ENCODE measurements at places on chromosomes 5 and 9.
A peak's percentile ranks its signal among the peaks of the same experiment; 100 is the strongest.

- no peak for DNase-seq
Observed at GRCh38 chr9:1709347-1709746, 305.8 kb upstream of the SMARCA2 start.

GRCh38 chr5:129670957-129671500 is 76.9 kb upstream of the MINAR2 start:
- DNase-seq: no peak

DNA sequence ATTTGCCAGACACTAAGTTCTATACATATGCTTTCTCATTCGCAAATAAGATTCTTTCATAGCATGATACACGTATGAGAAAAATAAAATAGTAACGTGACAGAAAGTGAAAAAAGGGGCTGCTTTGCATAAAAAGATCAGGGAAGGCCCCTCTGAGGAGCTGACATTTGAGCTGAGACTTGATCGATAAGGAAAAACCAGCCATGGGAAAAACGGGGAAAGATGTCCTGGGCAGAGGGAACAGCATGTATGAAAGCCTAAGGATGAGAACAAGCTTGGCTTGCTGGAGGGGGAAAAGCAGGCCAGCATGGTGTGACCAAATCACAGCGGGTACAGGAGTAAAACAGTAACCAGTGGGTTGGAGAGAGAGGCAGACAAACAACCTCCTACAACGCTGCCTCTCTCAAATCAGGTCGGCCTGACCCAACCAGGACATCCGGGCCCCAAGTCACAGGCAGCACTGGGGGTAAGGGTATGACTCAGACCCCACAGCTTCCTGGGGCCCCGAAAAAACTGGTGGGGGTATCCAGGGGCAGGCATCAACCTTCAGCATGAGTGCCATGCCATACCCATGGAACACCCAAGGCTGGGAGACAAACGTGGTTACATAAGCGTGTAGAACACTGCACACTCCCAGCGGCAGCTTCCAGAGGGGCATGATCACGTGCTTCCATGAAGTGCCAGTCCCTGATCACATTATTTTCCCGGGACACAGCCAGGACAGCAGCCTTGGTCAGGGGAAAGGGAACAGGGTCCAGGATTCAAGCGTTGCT is 2.2 kb downstream of the TNIP1 start:
- DNase-seq: peak; percentile 64

DNA sequence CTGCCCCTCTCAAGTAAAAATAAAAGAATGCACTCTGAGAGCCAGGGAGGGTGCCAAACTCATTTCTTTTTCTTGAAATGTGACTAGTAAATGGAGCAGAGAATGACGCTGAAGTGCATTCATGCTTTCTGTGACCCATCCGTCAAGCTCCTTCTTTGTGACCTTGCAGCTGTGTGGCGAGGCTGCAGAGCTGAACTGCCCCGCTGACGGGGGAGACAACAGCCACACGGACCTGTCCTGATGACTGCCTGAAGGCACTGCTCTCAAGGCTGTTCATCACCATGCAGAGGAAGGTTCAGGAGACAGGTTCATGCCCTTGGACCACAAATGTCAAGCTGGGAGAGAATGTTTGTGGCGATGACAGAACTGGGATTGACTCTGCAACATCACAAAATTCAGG is 21.0 kb upstream of the RASGEF1C start:
- DNase-seq: no peak

DNA sequence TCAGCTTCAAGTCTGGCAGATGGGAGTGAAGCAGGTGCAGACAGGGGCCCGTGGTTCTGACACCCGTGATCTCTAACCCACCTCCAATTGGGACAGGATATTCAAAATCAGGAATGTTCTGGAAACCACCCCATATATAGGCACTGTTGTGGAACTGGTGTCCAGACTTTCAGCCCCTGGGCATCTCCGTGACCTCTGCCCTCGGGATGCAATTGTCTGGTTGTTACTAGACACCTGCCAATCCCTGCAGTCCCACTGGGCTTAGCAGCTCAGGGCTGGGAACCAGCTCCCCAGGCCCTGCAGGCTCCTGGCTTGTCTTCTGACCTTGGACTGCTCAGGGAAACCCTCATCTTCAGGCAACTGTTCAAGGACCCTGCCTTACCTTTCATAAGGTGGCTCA is 38.8 kb downstream of the NTNG2 start:
- DNase-seq: no peak

DNA sequence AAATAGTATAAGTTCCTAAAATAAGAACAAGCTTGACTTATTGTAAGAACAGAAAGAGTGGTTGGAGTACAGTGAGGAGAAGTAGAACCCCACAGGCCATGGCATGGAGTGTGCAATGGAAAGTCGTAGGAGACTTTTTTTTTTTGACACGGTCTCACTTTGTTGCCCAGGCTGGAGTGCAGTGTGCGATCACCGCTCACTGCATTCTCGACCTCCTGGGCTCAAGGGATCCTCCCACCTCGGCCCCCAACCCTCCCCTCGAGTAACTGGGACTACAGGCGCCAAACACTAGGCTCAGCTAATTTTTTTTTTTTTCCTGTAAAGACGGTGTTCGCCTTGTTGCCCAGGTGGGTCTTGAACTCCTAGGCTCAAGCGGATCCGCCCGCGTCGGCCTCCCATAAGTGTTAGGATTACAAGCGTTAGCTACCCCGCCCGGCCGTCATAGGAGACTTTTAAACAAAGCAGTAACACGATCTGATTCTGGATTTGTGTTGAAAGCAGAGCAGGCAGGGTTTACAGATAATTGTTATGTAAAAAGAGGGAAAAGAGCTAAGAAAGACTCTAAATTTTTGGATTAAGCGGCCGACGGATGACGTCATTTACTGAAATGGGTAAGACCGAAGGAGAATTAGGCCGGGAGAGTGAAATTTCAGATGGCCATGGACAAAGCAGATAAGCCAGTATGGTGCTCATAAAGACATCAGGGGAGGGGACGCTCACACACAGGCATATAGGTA is 752 bp downstream of the TSTD2 start:
- no peak for DNase-seq

GRCh38 chr5:53381-54174 is 38.4 kb upstream of the PLEKHG4B start:
- no peak for DNase-seq

DNA sequence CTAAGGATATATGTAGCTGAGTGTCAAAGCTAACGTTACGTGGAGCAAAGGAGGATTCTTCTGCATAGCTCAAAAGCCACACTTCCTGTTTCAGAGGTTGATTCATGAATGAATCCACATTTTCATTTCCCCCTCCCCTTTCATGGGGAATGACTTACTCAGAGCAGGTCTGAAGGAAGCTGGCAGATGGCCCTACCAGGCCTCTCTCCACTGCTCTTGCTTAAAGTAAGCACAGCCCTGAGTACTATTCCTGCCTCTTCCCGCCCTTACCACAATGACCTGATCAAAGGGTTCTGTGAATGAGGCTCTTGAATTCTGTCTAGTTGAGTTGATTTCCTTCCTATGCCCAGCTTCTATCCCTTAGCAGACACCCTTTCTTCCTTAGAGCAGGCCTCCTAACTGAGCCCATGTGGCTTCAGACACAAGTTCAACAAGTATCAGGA is 6.3 kb downstream of the IGIP start:
- no peak for DNase-seq

GRCh38 chr5:131965826-131966415 is 20.5 kb upstream of the MEIKIN start:
- DNase-seq: no peak

DNA sequence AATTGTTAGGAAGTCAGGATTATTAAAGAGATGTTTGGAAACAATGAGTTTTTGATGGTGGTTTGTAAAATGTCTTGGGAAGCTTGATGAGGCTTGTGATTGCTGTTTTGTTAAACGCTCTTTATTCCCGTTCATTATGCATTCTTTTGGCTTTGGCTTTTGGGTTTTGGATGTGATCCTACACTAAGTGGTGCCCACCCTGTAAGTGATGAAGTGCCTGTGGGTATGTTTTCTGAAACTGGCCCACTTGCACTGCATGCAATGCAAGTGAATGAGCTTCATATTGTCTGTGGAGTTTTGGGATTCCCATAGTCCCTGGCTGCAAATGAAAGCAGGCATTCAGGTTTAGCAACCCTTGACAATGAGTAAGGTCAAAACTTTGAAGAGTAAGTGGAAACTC is 1035.5 kb upstream of the WWC1 start:
- no peak for DNase-seq

All from effector memory CD4-positive, alpha-beta T cell (primary cell).